Tibial nerve (tissue), 4 donors: ENCODE measurements at places on chromosomes 2 and 18. TPM values are rescaled to one million over a fixed set of nuclear protein-coding genes. Genes with fewer than 3 reads are reported as not detected.

The TCF23 gene
- total RNA-seq = not detected

The C2orf49 gene
- 17.1 TPM for total RNA-seq

The SULT1C4 gene
- total RNA-seq = 2.4 TPM

The RBMS1 gene
- total RNA-seq = 73.6 TPM

The CRACDL gene
- 16.2 TPM for total RNA-seq

The COL4A4 gene
- 5.7 TPM for total RNA-seq

- DNase-seq = no peak
- no peaks in the 10 kb centered on the region for H3K27me3 ChIP-seq
- H3K4me3 ChIP-seq = no peak overlapping the region
Observed at GRCh38 chr2:137935591-137935990, 28.7 kb upstream of the HNMT start.

DNA sequence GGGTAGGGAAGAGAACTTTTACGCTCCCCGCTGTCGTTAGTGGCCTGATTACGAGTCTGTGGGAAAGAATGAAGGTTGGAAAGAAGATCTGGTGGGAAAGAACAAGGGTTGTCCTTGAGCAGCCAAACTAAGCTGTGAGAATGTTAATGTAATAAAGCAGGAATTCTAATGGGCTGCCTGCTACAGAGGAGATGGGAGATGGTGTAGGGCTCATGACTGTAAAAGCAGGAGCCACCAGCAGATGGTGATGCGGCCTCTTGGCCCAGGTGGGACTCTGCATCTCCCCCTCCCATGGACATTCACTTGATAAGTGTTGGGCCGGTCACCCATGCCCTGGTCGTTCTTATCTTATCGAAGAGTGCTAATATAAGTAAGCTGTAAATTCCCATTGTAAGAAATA is 150.0 kb downstream of the NEDD4L start:
- H3K27me3 ChIP-seq = no peaks in the 10 kb centered on the region
- DNase-seq = no peak
- H3K4me1 ChIP-seq = peaks cover 19% of the 10 kb centered on the region
- H3K36me3 ChIP-seq = no peaks in the 10 kb centered on the region
- H3K4me3 ChIP-seq = no peak overlapping the region

DNA sequence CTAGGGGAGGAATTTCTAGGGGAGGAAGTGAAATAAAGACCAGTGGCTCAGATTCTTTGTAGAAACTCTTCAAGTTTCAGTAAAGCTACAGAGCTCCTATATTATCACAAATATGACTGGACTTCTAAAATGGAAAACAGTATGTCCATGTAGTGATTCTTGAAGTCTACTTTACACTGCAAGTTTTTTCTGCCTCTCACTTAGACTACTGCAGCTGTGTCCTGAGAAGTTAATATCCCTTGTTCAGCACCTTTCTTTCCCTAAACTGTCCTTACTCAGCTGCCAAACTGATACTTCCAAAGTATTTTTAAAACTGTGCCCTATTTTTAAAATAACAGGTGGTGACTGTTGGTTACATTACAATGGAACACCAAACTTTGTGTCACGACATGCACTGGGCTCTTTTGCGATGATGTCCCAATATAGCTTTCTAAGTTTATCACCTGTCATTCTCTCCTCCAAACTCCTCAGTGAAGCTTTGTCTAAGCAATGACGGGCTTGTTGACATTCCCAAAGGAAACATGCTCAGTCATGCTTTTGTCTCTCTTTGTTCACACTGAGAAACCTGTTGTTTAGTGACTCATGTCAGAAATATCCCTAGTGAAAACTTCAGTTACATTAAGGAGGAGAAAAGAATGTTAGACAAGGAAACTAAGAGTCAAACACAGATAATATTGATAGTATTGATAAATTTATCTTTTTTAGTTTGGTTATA is 341.1 kb downstream of the ARL6IP6 start:
- DNase-seq = no peak
- no peaks in the 10 kb centered on the region for H3K4me1 ChIP-seq
- H3K27me3 ChIP-seq = no peaks in the 10 kb centered on the region
- H3K4me3 ChIP-seq = no peak overlapping the region
- no peak overlapping the region for H3K27ac ChIP-seq
- H3K36me3 ChIP-seq = no peaks in the 10 kb centered on the region

DNA sequence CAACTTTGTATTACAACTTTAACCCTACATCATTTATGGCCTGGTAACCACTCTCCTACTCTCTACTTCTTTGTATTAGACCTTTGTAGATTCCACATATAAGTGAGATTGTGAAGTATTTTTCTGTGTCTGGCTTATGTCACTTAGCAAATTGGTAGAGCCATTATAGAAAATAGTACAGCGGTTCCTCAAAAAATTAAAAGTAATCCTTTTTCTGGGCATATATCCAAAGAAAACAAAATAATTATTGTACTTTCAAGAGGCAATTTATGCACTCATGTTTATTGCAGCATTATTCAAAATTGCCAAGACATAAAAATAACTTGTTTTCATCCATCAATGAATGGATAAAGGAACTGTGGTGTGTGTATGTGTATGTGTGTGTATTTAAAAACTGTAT is 537.5 kb upstream of the FSIP2 start:
- DNase-seq = no peak
- H3K27ac ChIP-seq = no peak overlapping the region
- H3K27me3 ChIP-seq = no peaks in the 10 kb centered on the region

GRCh38 chr2:14219306-14219705 is 413.2 kb upstream of the LRATD1 start:
- no peaks in the 10 kb centered on the region for H3K27me3 ChIP-seq
- no peaks in the 10 kb centered on the region for H3K36me3 ChIP-seq
- H3K4me3 ChIP-seq = no peak overlapping the region
- H3K27ac ChIP-seq = no peak overlapping the region

- no peaks in the 10 kb centered on the region for H3K36me3 ChIP-seq
- no peaks in the 10 kb centered on the region for H3K4me1 ChIP-seq
- H3K4me3 ChIP-seq = no peak overlapping the region
- DNase-seq = no peak
- H3K27ac ChIP-seq = no peak overlapping the region
Observed at GRCh38 chr2:73494031-73494430, 108.4 kb downstream of the ALMS1 start.

DNA sequence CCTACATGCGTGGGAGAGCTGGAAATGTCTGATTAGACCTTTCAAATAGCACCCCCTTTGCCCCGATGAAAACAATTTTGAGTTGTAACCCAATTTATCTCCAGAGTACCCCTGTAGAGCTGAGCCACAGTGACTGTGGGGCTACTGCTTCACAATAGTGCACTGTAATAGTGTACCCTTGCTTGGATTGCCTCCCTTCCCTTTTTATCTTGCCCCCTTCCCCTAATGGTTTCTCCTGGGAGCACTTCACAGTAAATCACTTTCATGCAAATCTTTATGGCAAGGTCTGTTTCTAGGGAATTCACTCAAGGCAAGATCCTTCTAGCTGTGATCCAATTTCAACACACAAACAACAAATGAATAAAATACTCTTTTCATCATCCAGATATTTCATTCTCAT is 687.6 kb downstream of the MBD2 start:
- no peak for DNase-seq
- no peak overlapping the region for H3K4me3 ChIP-seq
- peaks cover 17% of the 10 kb centered on the region for H3K4me1 ChIP-seq
- H3K27ac ChIP-seq = no peak overlapping the region

DNA sequence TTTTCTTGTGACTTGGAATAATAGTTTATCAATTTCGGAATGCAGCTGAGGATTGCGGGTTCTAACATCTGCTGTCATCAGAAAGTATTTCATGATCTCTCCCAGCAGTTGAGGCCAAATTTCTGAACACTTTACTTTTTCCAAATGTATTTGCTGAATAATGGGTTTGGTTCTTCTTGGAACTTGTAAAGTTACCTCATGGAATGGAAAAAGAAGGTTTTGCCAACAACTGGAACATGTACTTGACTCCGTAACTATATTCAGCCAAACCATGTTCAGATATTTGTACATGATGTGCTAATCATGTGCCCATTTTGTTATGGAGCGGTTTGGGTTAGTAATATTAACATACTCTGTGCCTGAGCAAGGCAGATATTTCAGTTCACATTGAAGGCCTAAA is 119.6 kb downstream of the LCLAT1 start:
- DNase-seq = no peak
- no peaks in the 10 kb centered on the region for H3K36me3 ChIP-seq
- H3K4me1 ChIP-seq = no peaks in the 10 kb centered on the region
- H3K27ac ChIP-seq = no peak overlapping the region
